Frontal cortex (tissue), 4 donors: ENCODE measurements at places on chromosomes 3 and 15. TPM values are rescaled to one million over a fixed set of nuclear protein-coding genes. Genes with fewer than 3 reads are reported as not detected.

- no peak for DNase-seq
Measured at GRCh38 chr15:75208501-75209288, 7.0 kb downstream of the C15orf39 start.

GRCh38 chr3:52805270-52806039, 10.9 kb downstream of the ITIH3 start:
- DNase-seq, result no peak

DNA sequence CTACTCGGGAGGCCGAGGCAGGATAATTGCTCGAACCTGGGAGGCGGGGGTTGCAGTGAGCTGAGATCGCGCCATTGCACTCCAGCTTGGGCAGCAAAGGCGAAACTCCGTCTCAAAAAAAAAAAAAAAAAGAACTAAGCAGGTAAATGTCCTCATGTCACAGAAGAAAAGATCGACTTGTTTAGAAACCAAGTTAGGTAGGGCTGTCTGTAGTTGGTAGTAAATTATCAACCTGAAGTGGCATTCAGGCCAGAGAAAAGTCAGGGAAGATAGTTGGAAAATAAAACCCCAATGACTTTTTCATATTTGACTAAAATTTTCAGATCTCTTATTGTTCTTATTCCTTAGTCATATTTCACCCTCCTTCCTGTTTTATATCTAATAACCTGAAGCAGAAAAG, 55.4 kb downstream of the ZNF609 start:
- DNase-seq, result no peak

DNA sequence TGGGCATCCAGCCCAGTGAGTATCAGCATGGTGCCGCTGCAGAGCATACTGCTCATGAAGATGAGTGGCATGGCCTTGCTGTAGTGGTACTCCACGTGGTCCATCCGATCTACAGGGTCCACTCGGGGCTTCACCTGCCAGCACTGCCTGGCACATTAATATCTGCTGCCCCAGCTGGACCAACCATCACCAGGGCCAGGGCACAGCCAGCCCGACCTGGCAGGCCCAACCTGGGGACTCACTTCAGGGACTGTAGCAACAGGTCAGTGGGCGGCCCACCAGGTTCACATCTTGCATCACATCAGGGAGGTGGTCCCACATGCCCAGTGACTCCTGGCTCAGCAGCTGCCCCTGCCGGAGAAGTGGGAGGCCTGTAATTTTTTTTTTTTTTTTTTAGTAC, 48.1 kb downstream of the CDIN1 start:
- DNase-seq, result no peak

DNA sequence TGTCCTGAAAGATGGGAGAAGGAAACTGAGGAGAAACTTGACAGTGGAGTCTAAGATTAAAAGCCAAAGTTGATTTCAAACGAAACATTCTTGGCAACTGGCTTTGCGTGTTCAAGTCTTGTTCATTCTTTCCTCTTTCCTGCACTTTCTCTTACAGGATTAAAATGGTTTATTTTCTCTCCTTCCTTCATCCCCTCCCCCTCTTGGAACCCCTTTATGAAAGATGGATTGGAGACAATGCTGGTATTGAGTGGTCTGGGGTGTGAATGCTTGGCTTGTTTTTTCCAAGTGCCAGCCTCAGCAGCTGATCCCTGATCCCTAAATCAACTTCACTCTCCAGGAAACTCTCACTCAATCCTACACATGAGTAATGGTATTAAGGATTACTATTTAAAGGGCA, 703 bp upstream of the LSAMP start:
- DNase-seq, result peak; percentile 23

GRCh38 chr3:172707967-172708366, 2.9 kb downstream of the NCEH1 start:
- DNase-seq, result no peak

DNA sequence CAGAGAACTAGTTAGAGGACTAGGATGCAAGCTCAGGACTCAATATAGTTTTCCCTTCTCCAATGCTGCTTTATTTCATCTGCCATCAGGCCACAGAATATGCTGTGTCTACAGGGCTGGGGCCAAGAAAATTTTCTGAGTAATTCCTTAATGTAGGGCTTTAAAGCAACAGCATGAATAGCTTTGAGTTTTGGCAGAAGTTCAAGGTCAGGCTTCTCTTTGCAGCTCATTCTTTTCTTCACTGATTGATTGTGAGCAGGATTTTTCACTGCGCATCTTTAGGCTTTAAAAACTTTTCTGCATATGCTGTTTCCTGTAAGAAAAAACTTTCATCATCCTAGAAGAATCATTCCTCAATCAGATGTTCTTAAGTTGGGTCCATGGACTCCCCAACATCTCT, 4.6 kb downstream of the TMEM108 start:
- no peak for DNase-seq

GRCh38 chr3:115996420-115997108, 373.3 kb downstream of the GAP43 start:
- DNase-seq, result no peak

DNA sequence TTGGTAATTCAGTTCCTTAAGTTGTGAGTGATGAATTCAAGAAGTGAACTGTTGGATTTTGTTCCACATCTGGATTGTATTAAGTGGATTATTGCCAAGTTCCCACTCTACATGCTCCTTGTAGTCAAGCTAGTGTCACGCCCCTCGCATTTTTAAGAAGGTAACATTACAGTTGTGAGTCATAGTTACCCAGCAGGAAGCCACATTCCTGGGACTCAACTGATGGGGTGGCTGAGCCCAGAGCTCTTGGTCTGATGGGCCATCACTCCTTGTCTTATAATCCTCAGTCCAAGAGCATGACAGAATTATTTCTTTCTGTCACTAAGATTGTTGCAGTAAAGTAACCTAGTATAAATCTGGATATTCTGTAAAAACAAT, 102.7 kb downstream of the PTPRG start:
- no peak for DNase-seq

DNA sequence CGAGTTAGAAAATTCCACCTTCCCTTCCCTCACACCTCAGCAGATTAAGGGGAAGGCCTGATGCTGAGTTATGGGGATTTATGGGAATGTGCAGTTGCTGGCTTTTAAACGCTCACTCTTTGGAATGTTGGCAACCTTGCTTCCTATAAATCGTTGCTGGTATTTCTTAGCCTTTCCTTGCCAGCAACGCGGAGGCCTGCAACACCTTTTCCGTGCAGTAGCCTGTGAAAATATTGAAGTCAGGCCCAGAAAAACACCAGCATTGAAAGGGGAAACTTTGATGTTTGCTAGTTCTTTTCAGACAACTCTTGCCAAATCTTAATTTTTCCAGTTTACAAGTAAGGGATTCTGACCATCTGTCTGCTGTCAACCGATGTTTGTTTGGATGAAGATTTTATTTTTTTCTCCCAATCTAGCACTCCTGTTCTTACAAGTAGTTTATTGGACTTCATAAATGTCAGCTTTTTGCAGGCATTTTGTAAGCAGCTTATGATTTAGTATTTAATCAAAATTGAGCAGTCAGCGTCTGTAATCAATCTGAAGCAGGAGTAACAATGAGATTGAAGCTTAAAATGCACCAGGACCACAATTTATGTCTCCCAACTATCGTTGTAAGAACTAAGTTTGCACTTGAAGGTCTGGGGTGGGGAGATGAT, 251.0 kb downstream of the RPLP1 start:
- no peak for DNase-seq

DNA sequence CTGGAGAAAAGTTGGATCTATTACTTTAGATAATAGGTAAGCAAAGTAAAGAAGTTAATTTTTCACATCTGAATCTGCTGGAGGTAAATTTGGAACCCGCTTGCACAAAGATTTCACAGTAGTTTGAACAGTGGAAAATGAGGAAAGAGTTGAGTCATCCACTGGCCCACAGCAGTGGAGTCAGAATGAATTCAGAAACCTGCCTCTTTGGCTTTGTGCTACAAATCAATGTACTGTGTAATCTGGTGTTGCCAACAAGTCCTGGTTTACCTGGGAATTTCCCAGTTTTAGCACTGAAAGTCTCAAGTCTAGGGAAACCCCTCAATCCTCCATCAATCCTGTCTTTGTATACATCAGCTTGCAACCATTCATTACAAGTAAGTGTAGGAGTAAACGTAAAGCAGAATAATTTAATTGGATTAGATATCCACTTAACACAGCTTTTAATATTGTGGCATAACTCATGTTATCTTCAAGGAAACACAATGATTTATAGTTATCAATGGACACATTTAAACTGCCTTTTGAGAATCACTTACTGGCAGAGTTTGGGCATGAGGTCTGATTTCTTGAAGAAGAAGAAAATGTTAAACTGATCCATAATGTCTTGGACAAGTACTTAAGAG, 100.6 kb downstream of the DCLK3 start:
- no peak for DNase-seq

GPR87 gene
- not detected for total RNA-seq

MASP1 gene
- total RNA-seq, result 22.8 TPM

ENTPD3 gene
- total RNA-seq, result 3.3 TPM
